ENCODE measurements at places on chromosomes 6 and 20. TPM values are rescaled to one million over a fixed set of nuclear protein-coding genes. Genes with fewer than 3 reads are reported as not detected.

The LHFPL5 gene
- total RNA-seq: not detected

The TMEM170B gene
- total RNA-seq: 3.8 TPM

- H3K27ac ChIP-seq: no peak overlapping the region
- no peaks in the 10 kb centered on the region for H3K36me3 ChIP-seq
- no peak for DNase-seq
- H3K27me3 ChIP-seq: no peaks in the 10 kb centered on the region
Measured at GRCh38 chr20:2507464-2507863, 1.3 kb downstream of the ZNF343 start.

DNA sequence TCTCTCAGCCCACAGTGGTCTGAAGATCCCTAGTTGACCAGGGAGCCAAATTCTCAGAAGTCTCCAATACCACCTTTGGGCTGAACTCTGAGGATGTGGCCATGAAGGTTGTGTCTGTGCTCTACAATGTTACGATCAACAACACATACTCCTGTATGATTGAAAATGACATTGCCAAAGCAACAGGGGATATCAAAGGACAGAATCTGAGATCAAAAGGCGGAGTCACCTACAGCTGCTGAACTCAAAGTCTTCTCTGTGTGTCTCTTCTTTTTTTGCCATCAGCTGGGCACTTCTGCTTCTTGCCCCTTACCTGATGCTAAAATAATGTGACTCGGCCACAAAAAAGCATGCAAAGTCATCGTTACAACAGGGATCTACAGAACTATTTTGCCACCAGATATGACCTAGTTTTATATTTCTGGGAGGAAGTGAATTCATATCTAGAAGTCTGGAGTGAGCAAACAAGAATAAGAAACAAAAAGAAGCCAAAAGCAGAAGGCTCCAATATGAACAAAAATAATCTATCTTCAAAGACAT lies 17.7 kb upstream of the VSX1 start:
- no peaks in the 10 kb centered on the region for H3K36me3 ChIP-seq
- H3K4me3 ChIP-seq: no peak overlapping the region
- no peaks in the 10 kb centered on the region for H3K27me3 ChIP-seq

GRCh38 chr6:24504649-24505586 lies 10.1 kb downstream of the ALDH5A1 start:
- no peaks in the 10 kb centered on the region for H3K27me3 ChIP-seq
- H3K27ac ChIP-seq: no peak overlapping the region
- H3K4me3 ChIP-seq: no peak overlapping the region

- no peaks in the 10 kb centered on the region for H3K4me1 ChIP-seq
- no peaks in the 10 kb centered on the region for H3K27me3 ChIP-seq
- H3K4me3 ChIP-seq: no peak overlapping the region
Measured at GRCh38 chr20:50020288-50020687, 37.5 kb downstream of the SNAI1 start.

GRCh38 chr6:159214281-159214680 lies 45.1 kb downstream of the FNDC1 start:
- DNase-seq: no peak
- H3K27ac ChIP-seq: no peak overlapping the region
- no peak overlapping the region for H3K4me3 ChIP-seq
- H3K36me3 ChIP-seq: no peaks in the 10 kb centered on the region
- H3K27me3 ChIP-seq: no peaks in the 10 kb centered on the region

DNA sequence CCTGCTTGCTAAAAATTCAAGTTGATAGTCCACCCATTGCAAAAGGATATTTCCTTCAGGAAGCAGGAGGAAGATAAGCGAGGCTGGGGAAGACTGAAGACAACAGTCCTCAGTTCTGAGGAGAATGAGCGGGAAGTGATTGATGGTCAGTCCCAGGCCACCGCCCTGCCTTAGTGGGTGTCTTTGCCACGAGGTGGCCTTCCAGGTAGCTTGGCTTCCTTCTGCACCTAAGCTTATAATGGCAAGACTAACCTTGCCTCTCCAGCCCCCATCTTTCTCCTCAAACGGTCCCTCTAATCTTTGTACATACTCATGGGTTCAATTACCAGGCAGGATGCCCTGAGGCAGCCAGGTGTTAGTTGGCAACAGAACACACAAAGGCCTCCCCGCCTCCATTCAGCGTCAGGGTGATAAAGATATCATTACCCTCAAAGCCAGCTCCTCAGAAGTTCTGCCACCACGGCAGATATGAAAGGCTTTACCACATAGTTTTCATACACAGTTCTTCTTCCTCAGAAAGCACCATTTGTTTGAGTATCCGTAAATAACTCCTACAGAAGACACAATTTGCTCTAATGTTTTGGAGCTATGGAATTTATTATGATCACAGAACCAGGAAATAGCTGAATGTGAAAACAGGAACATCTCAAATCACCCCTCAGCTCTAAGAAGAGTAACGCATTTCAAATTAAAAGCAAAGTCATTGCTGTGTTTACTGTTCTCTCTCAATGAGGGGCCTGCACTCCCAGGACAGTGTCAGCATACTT lies 249.4 kb downstream of the ATXN1 start:
- no peak for DNase-seq
- H3K27ac ChIP-seq: no peak overlapping the region
- H3K4me1 ChIP-seq: peaks cover 43% of the 10 kb centered on the region
- no peaks in the 10 kb centered on the region for H3K36me3 ChIP-seq
- H3K4me3 ChIP-seq: no peak overlapping the region

- H3K27me3 ChIP-seq: no peaks in the 10 kb centered on the region
- DNase-seq: no peak
- H3K36me3 ChIP-seq: peaks cover 61% of the 10 kb centered on the region
- no peak overlapping the region for H3K4me3 ChIP-seq
- no peaks in the 10 kb centered on the region for H3K4me1 ChIP-seq
- H3K27ac ChIP-seq: no peak overlapping the region
Measured at GRCh38 chr6:30578051-30578450, 6.8 kb downstream of the ABCF1 start.

DNA sequence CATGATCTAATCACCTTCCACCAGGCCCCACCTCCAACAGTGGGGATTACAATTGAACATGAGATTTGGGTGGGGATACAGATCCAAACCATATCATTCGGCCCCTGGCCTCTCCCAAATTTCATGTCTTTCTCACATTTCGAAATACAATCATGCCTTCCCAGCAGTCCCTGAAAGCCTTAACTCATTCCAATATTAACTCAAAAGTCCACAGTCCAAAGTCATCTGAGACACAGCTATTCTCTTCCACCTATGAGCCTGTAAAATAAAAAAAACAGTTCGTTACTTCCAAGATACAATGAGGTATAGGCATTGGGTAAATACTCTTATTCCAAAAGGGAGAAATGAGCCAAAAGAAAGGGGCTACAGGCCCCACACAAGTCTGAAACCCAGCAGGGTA lies 222.6 kb downstream of the SOD2 start:
- no peaks in the 10 kb centered on the region for H3K27me3 ChIP-seq
- H3K36me3 ChIP-seq: no peaks in the 10 kb centered on the region
- no peaks in the 10 kb centered on the region for H3K4me1 ChIP-seq
- no peak overlapping the region for H3K27ac ChIP-seq

DNA sequence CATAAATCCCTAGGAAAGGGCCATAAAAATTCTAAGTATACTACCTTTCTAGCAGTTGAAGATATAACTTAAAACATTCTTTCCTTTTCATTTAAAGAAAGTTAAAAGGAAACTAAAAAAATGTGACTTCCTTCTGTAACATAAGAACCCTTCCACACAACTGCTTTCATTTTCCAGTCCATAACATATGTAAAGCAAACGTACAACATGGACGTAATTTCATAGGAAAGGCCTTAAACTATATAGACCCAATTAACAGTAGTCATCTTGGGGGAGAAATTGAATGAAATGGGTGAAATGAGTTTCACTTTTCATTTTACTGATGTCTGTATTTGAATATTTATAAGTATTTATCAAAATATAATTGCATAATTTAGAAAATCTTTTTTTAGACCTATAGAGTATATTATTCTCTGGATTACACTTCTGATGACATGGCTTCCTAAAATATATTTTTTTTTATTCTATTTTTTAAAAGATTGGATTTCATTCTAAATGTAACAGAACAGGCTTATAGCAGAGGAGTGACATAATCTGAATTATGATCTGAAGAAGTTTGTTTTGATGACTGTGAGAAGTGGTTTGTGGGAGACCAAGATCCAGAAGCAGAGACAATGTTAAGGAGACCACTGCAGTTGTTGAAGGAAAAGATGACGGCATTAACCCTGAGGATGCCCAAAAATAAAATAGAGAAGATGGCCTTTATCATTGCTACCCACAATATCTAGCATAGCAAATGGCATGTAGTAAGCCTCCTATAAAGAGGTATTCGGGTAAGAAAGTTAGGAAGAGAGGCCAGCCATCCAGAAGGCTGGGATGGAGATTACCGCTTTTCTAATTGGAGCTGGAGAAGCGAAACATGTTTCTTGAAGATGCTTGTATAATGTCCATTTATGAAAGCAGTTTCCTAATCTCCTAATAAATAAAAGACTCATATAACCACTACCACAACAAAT lies 260.4 kb downstream of the PTPRK start:
- no peak overlapping the region for H3K27ac ChIP-seq
- DNase-seq: no peak
- H3K4me3 ChIP-seq: no peak overlapping the region
- H3K27me3 ChIP-seq: no peaks in the 10 kb centered on the region
- H3K36me3 ChIP-seq: no peaks in the 10 kb centered on the region
- H3K4me1 ChIP-seq: no peaks in the 10 kb centered on the region

DNA sequence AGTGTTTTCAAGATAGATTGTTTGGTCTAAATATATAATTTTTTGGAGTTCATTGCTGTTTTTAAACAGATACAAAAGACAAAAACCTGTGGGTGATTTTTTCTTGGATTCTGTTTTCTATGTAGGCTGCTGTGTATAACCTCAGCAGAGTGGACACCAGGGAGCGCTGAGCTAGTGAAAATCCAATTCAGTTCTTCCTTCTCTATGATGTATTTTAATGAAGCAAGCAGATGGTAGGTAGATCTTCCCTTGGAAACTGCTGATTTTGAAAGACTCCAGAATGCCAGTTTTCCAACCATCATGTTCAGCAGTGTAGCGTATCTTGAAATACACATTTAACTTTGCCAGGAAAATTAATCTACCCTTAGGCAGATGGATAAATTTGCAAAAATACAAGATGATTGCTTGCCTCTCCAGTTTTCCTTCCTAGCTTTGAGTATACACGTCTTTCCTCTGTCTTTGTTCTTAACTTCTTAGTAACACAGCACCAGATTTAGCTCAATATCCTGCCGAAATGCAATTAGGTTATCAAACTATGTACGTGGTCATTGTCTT lies 178.0 kb downstream of the PHF3 start:
- no peak overlapping the region for H3K27ac ChIP-seq
- no peaks in the 10 kb centered on the region for H3K36me3 ChIP-seq
- H3K4me1 ChIP-seq: no peaks in the 10 kb centered on the region
- no peak for DNase-seq
- no peak overlapping the region for H3K4me3 ChIP-seq

DNA sequence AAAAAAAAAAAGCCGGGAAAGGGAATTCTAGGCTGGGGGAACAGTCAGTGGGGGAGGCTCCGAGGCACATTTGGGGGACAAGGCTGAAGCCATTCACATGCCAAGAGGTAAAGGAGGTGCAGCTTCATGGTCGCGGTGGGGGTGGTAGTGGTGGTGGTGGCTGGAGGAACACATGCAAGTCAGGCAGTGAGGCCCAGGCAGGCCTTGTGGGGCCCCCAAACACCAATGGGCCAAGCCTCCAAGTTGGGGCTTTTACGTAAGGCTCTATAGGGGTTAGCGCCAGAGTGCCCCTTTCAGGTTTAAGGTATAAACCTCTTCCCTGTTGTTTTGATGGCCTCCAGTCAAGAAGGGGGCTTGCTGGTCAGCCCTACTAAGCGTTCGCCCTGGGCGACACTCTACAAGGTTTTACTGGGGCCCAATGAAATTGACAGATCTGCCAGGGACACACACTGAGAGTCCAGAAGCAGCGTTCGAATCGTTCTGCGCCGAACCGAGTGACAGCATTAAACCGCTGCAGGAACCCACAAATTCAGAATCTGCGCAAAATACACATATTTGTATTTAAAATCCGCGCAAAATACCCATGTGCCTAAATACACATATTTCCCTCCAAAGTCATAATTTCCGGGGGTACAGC lies 818 bp upstream of the AP5S1 start:
- H3K36me3 ChIP-seq: peaks cover 25% of the 10 kb centered on the region
- H3K27ac ChIP-seq: peak overlapping the region; percentile 99
- H3K4me1 ChIP-seq: no peaks in the 10 kb centered on the region
- no peaks in the 10 kb centered on the region for H3K27me3 ChIP-seq
- DNase-seq: no peak

DNA sequence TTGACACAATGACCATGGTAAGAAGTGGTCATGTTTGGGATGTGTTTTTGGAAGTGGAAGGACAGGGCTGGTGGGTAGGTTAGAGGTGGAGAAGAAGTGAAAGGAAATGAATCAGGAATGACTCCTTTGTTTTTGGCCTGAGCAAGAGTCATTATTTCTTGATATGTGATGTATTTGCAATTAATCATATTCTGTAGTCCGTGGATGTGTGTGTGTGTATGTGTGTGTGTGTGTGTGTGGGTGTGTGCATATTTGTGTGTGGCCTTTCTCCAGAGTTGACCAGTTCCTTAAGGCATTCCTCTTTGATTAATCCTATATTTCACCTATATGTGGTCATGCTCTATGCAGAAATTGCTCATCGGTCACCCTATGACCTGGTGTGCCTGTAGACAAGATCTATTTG lies 130.7 kb downstream of the UTRN start:
- H3K4me3 ChIP-seq: no peak overlapping the region
- DNase-seq: no peak
- H3K36me3 ChIP-seq: no peaks in the 10 kb centered on the region
- no peak overlapping the region for H3K27ac ChIP-seq
- H3K27me3 ChIP-seq: no peaks in the 10 kb centered on the region

DNA sequence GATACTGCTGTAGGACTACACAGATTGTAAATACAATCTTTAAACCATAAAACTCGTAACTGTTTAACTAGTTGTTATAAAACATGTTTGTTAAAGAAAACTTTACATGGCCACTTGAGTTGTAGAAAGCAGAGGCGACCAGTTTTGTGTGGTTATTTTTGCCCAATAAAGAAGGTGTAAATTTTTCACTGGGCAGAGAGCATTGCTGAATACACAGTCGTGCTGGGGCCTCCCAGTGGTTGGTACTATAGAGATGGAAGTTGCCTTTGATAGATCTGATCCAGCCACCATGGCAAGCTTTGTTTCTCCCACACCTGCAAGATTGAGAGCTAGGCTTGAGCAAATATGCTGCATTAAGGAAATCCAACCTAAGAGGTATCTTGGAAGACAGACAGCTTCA lies 34.0 kb upstream of the YWHAB start:
- no peaks in the 10 kb centered on the region for H3K27me3 ChIP-seq
- no peak for DNase-seq
- no peak overlapping the region for H3K27ac ChIP-seq
- no peak overlapping the region for H3K4me3 ChIP-seq
- H3K36me3 ChIP-seq: no peaks in the 10 kb centered on the region

GRCh38 chr6:157761331-157761921 lies 61.6 kb upstream of the SNX9 start:
- H3K36me3 ChIP-seq: no peaks in the 10 kb centered on the region
- no peak overlapping the region for H3K4me3 ChIP-seq
- peak; percentile 52 for DNase-seq
- no peaks in the 10 kb centered on the region for H3K4me1 ChIP-seq
- H3K27ac ChIP-seq: no peak overlapping the region
